ENCODE measurements at places on chromosomes 3 and 15.
A peak's percentile ranks its signal among the peaks of the same experiment; 100 is the strongest.

GRCh38 chr15:48946074-48946839, 17.5 kb downstream of the SHC4 start:
- no peak for DNase-seq

GRCh38 chr15:78880242-78880533, 7.5 kb downstream of the MORF4L1 start:
- no peak for DNase-seq

DNA sequence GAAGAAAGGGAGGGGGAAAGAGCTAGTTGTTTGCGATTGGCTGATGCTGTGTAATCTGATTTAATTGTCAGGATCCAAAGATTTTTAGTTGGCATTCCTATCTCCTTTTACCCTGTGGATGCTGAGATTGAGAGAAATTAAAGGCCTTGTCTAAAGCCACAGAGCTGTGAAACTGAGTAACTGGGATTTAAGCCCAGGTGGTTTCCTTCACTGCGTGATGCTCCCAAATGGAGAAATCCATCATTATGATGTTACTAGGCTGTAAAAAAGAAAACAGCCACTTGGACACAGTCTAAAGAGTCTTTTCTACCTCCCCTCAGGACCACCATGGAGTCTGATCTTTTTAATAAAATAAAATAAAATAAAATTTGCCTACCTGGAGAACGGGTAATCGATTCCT, 883.0 kb upstream of the NR2F2 start:
- no peak for DNase-seq

DNA sequence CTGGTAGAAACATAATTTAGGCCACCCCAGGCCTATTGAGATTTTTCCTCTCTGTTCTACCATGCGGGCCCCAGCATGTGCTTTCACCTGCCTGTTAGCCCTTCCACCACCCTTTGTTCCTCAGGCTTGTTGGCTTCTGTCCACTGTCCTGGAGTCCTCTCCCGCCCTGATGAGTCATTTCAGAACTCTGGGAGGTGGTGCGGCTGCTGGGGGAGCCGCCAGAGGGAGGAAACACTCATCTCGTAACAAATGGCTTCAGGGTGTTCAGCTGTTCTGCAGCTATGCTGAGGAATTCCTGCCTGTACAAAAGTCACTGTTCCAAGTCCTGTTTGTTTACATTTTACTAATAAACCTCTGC, 36.3 kb downstream of the LRTM1 start:
- DNase-seq: peak; percentile 90

Data from AG09309 (cell line).